ENCODE measurements at places on chromosomes 3 and 15.

GRCh38 chr3:10775259-10775658, 40.8 kb upstream of the SLC6A11 start:
- DNase-seq, result no peak

DNA sequence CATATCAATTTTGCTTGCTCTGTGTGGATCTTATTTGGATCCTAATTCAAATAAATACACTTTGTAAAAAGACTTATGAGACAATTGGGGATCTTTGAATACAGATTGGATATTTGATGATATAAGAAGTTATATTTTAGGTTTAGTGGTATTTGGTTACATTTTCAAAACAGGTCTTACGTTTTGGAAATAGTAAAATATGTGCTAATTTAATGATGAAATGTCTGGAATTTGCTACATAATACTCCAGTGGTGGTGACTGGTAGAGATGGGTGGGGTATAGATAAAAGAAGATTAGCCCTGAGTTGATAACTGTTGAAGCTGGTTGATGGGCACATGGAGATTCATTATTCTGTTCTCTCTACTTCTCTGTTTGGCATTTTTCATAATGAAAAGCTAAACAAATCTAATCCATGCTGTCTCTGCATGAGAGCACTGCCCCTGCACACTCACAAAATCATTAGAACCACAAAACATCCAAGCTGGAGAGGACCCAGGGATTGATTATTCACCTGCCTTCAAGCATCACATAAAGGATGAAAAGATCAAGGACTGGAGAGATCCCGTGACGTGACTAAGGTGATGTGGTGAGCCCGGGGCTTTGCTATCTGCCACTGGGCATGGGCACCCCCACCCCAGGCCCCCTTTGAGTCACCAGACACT, 58.9 kb downstream of the TLE3 start:
- DNase-seq, result no peak

DNA sequence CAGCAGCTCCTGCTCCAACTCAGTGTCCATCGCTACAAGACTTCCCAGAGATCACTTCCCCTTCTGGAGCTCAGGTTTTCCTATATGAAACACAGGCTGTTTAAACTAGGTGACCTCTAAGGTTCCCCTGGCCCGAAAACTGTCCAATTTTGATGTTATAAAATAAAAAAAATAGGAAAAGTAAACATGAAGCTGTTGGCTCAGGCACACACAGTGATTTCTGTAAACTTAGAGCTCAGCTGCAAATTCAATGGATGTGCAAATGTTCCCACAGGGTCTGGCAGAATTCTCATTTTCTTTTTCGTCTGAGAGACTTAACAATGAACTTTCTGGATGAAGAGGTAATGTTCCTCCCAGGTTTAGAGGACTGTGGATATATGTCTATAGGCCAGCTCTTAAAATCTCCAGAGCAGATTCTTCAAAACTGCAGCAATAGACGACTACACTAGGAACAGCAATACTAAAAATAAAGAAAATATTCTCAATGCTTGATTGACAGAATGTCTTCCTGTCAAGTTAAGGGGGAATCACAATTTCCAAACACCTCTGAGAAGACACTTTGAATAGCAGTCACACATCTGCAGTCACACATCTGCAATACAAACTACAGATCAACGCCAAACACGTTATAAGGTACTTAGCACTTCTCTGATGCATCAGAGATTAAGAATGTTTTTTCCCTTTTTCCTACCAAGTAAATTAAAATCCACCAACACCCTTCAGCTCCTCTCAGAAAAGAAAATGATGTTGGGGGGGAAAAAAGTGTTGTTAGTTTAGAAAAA, 2.8 kb downstream of the NUP210 start:
- DNase-seq, result no peak

- no peak for DNase-seq
Measured at GRCh38 chr15:71413419-71413818, 298.1 kb downstream of the THSD4 start.

DNA sequence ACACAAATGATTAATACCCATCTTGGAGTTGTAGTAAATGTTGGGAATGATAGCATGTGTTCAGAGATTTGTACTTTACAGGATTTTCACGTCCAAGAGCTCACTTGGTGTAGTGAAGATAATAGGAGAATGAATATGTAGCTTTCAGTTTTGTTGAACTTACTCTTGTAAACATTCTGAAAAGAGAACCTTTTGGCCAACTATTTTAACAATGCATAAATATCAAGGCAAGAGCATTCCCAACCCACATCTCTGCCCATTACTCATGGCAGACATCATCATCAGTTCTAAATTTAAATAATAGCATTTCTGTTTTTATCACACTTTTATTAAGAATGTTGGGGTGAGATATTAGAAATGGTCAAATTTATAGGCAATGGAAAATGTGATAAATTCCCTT, 465.2 kb upstream of the TPRG1 start:
- no peak for DNase-seq

GRCh38 chr3:12905316-12906071, 64.1 kb upstream of the RPL32 start:
- DNase-seq, result no peak

DNA sequence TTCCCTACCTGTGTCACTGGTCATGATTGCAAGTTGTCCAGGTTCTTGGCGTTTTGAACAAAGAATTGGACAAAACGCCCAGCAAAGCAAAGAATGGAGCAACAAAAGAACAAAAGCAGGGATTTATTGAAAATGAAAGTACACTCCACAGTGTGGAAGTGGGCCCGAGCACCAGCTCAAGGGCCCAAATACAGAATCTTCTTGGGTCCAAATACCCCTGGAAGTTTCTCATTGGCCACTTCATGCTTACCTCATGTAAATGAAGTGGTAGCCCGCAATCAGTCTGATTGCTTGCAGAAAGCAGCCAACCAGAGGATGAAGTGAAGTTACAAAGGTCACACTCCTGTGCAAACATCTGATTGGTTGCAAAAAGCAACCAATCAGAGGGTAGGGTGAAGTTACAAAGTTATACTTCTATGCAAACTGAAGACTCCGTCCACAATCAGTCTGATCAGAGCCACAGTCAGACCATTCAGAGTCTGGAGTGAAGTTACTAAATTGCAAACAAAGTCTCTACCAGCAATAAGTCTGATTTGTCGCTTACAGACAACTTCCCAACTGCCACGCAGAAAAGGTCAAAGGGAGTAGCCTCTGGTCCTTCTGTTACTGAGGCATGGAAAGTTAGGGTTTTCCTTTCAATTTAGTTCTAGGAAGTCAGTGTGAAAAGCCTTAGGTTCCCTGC, 8.3 kb upstream of the TM4SF1 start:
- DNase-seq, result no peak

DNA sequence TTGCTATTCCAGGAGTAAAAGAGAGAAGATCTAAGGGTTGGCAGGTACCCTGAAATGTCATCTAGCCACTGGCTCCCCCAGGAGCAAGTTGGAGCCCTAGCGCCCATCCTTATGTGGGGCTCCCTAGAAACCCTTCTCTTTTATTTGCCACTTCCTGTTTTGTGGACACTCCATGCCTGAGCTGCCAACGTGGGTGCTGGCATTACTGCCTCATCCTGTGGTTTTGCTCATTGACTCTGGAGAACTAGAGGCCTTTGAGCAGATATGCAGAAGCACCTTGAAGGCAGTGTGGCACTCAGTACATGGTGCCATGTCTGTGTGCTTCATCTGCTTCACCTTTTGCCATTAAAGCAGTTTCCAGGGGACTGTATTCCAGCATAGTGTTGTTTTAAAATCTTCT, 8.1 kb downstream of the EDEM1 start:
- DNase-seq, result no peak

DNA sequence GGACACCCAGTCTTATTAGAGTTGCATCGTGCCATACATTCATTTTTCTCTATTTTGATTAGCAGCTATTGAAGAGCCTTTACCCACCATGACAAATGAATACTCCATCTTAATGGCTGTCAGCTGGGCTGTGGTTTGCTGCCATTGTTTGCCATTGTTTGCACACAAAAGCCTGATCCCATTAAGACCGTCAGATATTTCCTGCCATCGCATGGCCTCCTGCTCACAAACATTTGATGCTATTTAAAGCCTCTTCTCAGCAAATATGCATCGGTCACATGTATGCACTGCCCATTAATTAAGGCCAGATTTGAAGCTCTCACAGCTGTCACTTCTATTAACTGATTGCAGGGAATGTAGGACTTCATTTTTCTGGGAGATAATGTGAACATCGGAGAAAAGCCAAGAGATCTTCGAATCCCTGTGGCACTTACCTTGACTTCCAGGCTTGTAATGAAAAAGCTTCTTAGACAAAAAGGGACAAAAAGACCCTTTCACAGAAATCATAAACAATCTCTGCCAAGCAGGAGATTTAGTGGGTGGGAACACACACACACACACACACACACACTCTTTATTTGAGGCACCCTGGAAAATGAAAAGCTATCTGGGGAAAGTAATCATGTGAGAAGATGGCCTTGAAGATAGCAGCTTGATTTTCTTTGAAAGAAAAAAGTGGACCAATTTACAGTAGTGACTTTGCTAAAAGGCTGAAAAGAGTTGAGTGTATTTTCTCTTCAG, 175.4 kb upstream of the NR2E3 start:
- no peak for DNase-seq

GRCh38 chr3:171172070-171172469, 145.6 kb upstream of the SLC2A2 start:
- DNase-seq, result no peak

- no peak for DNase-seq
Measured at GRCh38 chr3:187062526-187063177, 76.6 kb downstream of the RPL39L start.

GRCh38 chr3:143258692-143259091, 139.1 kb downstream of the CHST2 start:
- no peak for DNase-seq

GRCh38 chr3:24952388-24952787, 457.7 kb upstream of the THRB start:
- DNase-seq, result no peak

- no peak for DNase-seq
Measured at GRCh38 chr3:107028086-107028485, 349.2 kb upstream of the CCDC54 start.

GRCh38 chr3:66416556-66417304, 84.1 kb downstream of the LRIG1 start:
- no peak for DNase-seq

- peak; percentile 29 for DNase-seq
Measured at GRCh38 chr15:66504563-66505429, at the start of the genes RPL4 and ZWILCH. Gene RPL4, minus strand, starts transcription at chr15:66504855. Its CDS starts 65 bp downstream, at chr15:66504790. Gene ZWILCH, plus strand, starts transcription at chr15:66505326. Its CDS starts 13 bp downstream, at chr15:66505339.

DNA sequence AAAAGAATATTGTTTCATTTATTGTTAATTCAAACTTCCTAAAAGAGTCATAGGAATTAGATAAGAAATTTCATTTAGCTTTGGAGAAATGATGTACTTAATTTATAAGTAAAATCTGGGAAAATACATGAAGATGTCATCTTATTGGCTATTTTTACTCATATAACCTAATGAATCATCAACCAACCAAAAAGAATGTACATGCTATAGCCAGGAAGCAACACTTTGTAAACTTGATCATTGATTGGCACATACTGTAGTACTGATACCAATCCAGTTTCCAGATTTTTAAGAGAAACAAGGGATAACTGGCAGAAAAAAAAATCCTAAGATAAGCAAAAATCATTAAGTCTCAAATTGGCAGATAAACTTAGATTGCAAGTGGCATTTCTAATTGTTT, 207.9 kb upstream of the CDIN1 start:
- DNase-seq, result no peak

- DNase-seq, result no peak
Measured at GRCh38 chr3:53079147-53079546, 33.3 kb upstream of the SFMBT1 start.

GRCh38 chr15:68586274-68586961, 7.6 kb downstream of the CORO2B start:
- DNase-seq, result no peak

DNA sequence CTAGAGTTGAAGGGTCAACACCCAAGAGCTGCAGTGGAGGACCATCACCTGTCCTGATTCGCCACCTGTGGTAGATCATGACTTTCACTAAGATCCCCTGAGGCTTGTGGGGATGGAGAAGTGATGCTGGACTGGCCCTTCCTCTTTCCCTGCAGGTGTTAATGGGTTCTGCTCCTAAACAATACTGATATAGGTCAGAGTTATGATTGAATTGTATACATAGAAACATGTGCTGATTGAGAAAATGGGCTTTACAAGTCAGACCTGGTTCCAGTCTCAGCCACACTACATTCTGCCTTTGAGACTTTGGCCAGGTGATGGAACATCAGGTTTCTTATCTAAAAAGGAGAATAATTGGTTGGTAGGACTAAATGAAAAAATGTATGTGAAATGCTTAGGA, 418.9 kb upstream of the TPRG1 start:
- no peak for DNase-seq

GRCh38 chr15:31887246-31887645, 143.1 kb upstream of the CHRNA7 start:
- DNase-seq, result no peak

DNA sequence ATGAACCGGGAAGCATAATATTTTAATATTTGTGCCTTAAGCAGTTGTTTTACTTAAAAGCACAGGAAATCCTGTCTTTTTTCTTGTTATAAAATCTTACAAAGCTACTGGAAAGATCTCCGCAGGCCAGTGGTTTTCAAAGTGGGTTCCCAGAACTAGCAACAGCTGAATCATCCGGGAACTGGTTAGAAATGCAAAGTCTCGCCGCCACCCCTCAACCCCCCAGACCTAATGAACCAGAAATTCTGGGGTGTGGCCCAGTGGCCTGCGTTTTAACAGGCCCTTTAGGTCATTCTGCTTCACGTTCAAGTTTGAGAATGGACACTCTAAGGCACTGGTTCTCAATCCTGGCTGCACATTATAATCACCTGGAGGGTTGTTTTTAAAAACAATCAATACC, 74.7 kb downstream of the PDZRN3 start:
- DNase-seq, result no peak

GRCh38 chr3:51617597-51617996, 53.5 kb upstream of the TEX264 start:
- DNase-seq, result no peak

DNA sequence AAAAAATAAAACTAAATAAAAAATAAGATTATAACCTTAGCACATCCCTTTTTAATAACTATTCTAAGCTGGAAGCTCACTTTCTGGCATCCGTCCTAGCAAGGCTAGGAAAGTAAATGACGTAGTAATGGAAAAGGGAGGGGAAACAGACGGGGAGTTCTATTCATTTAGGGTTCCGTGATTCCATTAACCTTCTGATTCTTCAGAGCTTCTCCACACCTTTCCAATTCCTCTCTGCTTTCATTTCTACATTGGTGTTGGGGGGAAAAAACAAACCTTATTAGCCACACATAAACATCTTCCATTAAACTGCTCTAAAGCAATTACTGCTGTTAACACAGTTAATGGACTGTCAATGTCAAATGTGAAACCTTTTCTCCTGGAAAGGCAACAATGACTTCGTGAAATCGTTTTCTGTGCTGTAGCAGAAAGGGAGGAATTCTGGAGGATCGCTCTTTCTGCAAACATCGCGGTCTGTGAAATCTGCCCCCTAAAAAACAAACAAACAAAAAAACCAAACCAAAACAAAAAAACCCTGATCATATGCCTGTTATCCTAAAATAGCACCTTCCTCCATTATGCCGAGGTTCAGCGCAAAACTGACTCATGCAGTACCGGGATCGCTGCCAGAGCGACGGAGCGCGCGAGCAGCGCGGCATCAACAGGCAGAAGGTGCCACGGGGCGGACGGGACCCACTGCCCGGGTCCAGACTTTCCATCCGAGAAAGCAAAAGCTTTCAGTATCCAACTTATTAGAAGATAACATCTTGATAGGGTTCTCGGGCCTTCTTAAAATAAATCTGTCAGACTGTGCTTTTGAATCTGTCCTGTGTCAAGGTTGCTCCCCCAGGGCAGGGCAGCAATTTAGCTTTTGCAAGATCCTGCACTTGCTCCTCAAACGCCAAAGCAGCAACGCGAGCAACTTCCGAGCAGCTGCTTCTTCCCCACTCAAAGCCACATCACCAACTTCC, 156.2 kb downstream of the FGF12 start:
- no peak for DNase-seq
